Osteoblast (primary cell): ENCODE measurements at places on chromosomes 1 and 21.
A peak's percentile ranks its signal among the peaks of the same experiment; 100 is the strongest.

GRCh38 chr1:18192974-18193373 lies 85.4 kb downstream of the IGSF21 start:
- no peak overlapping the region for H3K27ac ChIP-seq
- no peaks in the 10 kb centered on the region for H3K36me3 ChIP-seq
- no peak for DNase-seq
- H3K4me1 ChIP-seq = no peaks in the 10 kb centered on the region

GRCh38 chr1:226682871-226683814 lies 55.9 kb downstream of the ITPKB start:
- peak; percentile 50 for DNase-seq
- H3K27me3 ChIP-seq = peaks cover 19% of the 10 kb centered on the region
- H3K36me3 ChIP-seq = no peaks in the 10 kb centered on the region
- peaks cover 7% of the 10 kb centered on the region for H3K4me1 ChIP-seq

- no peaks in the 10 kb centered on the region for H3K27me3 ChIP-seq
- no peak overlapping the region for H3K27ac ChIP-seq
- no peak overlapping the region for H3K4me3 ChIP-seq
Observed at GRCh38 chr1:25795211-25795610, 4.8 kb upstream of the SELENON start.

DNA sequence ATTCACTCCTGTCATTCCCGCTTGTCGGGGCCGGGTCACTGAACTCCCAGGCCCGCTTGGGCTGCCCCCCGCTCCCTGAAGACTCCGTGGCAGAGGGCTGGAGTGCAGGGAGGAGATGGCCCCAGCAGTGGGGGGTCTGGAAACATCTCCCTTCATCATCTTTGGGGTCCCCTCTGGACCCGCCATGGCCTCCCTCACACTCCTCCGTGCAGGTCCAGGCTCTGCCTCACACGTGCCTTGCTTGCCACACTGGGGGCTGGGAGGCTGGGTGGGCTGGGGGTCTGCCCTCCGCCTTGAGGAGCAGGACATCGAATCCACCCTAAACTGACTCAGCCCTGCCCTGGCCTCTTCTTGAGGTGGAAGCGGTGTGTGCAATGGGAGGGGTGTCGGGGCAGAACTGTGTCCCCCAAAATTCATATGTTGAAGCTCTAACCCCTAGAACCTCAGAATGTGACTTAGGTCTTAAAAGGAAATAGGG lies 35.2 kb downstream of the POFUT2 start:
- H3K36me3 ChIP-seq = no peaks in the 10 kb centered on the region
- peak; percentile 61 for DNase-seq
- H3K4me3 ChIP-seq = no peak overlapping the region
- H3K27ac ChIP-seq = no peak overlapping the region

- peak overlapping the region; percentile 86 for H3K27ac ChIP-seq
- no peak for DNase-seq
- H3K4me3 ChIP-seq = peak overlapping the region; percentile 84
- no peaks in the 10 kb centered on the region for H3K36me3 ChIP-seq
- H3K27me3 ChIP-seq = no peaks in the 10 kb centered on the region
- peaks cover 32% of the 10 kb centered on the region for H3K4me1 ChIP-seq
Observed at GRCh38 chr1:89996450-89997110, 1.7 kb downstream of the ZNF326 start.
